ENCODE measurements at places on chromosomes 4 and X.

GRCh38 chr4:56674984-56675383 is 6.1 kb downstream of the HOPX start:
- no peak for DNase-seq

DNA sequence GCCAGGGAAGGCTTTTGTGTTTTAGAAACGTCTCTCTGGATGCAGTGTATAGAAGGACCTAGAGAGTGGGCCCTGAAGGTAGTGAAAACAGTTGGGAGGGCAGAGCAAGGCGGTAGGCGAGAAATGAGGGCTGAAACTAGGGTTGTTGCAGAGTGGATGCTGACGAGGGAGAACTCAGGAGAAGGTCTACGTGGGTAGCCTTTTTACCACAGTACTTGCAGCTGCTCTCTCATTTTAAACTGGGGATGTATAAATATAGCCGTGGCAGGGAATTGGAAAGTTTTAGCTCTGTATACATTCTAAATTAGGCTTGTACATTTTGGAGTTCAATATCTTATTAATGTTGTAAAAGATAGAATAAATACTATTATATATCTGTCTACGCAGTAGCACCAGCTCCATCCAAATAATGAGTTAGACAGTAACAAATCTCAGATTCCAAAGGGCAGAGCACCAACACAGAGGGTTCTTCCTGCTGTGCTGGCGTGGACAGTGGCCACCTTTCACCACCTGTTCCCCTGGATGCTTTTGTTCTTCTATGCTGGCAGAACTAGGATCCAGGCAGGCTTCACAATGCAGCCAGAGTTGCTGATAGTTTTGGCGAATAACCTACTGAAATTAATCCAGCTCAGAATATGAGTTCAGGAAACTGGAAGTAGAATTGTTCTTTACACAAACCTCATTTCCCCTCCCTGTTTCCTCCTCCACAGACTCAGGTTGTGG is 31.7 kb downstream of the CCNG2 start:
- DNase-seq, result no peak

- DNase-seq, result no peak
Measured at GRCh38 chr4:185122681-185123345, 20.3 kb upstream of the SLC25A4 start.

DNA sequence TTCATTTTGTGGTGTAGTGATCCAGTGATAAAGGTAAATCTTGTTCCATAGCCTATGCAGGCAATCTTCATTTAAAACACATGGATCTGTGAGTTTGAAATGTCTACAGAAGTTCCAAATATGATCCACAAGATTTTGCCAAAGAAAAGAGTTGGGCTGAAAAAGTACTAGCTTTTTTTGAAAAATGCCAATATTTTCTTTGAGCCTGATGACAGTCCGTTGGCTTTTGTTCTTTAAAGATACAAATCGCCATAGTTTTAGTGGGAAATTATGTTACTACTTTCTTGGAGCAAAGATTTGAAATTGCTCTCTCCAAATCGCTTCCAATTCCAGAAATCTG is 71.5 kb downstream of the HPGD start:
- DNase-seq, result no peak

DNA sequence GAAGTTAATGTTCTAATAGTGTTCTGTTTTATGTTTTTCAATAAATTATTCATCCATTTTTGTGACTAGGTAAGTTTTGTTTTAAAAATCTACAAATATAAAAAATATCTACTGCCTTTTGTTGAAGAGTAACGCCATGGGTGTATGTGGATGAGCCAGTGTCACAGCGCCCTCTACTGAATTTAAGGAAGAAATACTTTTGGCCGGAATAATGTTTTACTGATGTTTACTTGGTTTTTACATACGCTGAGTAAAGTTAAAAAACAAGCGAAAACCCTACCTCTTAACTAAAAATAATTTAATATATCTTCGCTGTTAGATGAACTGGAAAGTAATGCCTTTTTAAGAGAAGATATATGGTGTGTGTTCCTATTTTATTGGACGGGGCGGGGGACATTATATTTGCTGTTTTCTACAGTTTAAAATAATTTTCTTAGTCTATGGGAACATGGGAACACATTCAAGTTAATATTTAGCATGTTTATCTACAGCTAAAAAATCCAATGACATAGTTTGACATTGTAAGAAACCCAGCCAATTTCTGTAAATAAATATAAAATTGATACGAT is 86.1 kb downstream of the CPE start:
- peak; percentile 49 for DNase-seq

GRCh38 chr4:173752610-173753230 is 222.7 kb upstream of the HAND2 start:
- DNase-seq, result peak; percentile 24

GRCh38 chr4:20271950-20272349 is 20.2 kb downstream of the SLIT2 start:
- no peak for DNase-seq

DNA sequence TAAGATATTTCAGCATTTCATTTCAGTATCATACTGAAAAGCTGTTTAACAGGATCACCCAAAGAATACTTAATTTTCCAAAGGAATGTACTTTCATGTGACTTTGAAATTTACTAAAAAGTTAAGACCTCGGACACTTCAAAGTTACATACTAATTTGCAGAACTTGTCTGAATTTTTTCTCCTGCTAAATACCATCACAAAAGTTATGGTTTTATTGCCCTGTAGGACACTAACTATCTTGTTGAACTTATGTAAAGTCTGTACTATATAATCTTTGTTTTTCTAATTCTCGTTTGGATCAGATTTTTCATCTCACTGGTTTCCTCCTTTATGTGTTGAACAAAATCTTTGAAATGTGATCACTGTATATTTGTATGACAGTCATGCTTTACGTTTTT is 37.2 kb upstream of the GRID2 start:
- no peak for DNase-seq

GRCh38 chr4:163611182-163611581 is 116.7 kb downstream of the TMA16 start:
- DNase-seq, result no peak

- DNase-seq, result no peak
Measured at GRCh38 chrX:92232182-92232581, 453.0 kb downstream of the PCDH11X start.

GRCh38 chrX:104445591-104445990 is 120.4 kb upstream of the IL1RAPL2 start:
- DNase-seq, result no peak

DNA sequence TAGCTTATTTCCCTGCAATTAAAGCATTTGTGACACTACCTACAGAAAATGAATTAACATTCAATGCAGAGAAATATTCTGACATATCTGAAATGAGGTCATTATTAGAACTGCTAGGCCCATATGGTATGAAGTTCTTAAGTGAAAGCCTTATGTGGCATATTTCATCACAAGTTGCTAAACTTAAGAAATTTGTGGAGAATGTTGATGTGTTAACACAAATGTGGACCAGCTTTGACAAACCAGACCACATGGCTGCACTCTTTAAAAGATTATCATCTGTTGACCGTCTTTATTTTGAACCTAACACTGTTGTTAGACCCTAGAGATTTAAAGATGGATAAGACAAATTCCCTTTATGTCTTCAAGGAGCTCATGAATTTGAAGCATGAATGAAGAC is 1024.1 kb downstream of the RPA4 start:
- DNase-seq, result no peak

DNA sequence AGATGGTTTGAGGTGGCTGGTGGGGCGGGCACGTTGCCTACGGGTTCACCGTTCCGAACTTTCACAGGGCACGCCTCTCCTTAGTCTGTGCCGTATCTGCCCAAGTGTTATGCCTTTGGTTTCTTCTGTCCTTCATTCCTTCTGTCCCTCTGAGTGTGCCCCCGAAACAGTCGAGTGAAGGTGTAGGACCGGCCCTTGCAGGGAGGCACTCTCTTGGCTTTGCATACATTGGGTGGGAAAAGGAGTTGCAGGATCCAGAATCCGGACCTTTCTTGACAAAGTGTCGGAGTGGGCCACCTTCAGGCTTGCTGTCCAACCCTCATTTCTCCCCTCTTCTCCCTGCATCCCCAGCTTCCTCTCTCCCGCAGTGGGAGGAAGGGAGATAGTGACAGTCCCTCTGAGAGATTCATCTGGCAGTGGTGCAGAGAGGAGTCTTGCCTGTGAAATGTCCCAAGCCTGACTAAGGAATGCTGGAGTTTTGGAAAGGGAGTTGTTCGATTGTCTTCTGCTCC is 569 bp downstream of the ARFIP1 start:
- DNase-seq, result peak; percentile 23

GRCh38 chrX:96619588-96619987 is 65.1 kb upstream of the DIAPH2 start:
- no peak for DNase-seq

DNA sequence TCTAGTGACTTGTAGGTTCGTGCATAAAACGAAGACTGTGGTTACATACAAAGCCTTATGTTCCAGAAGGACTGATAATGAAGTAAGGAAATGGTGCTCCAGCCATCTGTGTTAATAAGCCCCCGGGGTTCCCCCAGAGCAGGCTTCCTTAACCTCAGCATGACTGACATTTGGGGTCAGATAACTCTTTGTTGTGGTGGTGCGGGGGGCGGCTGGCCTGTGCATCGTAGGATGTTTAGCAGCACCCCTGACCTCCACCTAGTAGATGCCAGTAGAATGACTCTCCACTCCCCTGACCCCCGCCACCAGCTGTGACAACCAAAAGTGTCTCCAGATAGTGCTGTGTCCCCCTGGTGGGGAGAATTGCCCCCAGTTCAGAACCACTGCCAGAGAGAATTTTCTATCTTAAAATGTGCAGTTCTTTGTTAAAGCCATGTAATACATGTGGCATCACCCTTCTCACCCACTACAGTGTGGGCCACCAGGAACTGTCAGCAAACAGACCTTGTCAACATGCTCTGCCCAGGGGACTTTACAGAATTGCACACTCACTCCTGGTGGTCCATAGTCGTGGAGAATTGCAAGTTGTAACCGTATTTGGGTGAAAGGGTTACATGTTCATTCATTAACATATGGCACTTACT is 7.5 kb downstream of the SH3KBP1 start:
- no peak for DNase-seq

- DNase-seq, result peak; percentile 47
Measured at GRCh38 chrX:103464072-103464773, 55.1 kb downstream of the RAB40A start.

DNA sequence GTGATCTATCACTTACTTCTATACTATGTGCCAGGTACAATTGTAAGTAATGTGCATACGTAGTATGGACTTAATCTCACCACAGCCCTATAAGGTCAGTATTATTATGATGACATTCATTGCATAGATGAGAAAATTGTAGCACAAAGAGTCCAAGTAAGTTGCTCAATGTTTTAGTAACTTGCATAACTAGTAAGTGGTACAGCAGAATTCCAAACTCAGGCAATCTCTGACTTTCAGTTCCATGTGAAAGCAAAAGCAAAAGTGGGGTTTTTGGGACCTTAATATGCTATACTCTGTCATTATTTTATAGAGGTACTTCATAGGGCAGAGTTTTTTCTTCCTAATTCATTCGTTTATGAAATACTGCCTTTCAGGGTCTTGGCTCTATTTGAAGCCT is 188.8 kb upstream of the VEGFC start:
- DNase-seq, result no peak

- no peak for DNase-seq
Measured at GRCh38 chr4:180028682-180029081, 2214.5 kb upstream of the TENM3 start.

DNA sequence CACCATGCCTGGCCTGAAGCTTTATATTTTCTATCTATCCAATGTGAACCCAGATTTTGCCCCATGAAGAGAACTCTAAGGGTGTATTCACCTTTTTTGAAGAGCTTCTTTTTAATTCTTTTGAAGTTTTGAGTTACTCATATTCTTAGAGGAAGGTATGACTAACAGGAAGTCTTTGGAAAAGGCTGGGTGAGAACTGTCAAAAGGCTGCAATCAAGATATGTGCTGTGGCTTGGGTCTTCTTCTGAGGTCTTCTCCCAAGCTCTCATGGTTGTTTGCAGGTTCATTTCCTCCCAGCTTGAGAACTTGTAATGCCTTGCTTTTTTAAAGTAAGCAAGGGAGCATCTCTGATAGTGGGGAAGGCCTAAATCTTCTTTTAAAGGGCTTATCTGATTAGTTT is 3.1 kb upstream of the C4orf17 start:
- DNase-seq, result no peak
